Effector memory CD8-positive, alpha-beta T cell (primary cell): ENCODE measurements at places on chromosomes 7 and 10.

DNA sequence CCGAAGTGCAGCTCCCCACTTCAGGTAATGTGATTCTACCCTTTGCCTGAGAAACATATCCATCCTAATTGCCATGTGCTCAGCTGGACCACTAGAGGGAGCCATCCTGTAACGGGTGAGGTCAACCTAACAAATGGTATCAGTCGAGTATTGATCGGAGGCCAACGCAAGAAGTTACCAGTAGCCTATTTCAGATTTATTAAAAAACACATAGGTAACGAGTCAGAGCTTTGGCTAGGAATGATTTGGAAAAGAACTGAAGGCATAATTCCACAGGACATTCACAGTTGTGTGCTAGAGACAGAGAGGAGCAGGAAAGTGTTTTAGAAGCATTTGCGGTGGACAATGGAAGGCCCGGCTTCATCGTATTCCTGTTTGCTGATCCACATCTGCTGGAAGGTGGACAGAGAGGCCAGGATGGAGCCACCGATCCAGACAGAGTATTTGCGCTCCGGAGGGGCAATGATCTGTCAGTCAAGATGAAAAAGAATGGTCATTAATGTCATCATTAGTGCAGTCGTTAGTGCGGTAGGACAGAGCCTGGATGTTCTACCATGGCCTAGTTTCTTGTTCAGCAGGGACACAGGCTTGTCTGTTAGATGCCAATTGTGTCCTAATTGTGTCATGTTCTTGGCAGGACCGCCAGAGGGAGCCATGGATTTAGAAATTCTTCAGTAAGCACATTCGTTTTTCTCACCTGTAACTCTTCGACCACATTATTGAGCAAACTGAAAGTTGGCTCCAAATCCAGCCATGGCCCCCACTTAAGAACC is 17.5 kb downstream of the ACTA2 start:
- H3K27me3 ChIP-seq = no peaks in the 10 kb centered on the region
- H3K36me3 ChIP-seq = peaks cover 15% of the 10 kb centered on the region
- peak; percentile 66 for DNase-seq
- H3K27ac ChIP-seq = peak overlapping the region; percentile 72

DNA sequence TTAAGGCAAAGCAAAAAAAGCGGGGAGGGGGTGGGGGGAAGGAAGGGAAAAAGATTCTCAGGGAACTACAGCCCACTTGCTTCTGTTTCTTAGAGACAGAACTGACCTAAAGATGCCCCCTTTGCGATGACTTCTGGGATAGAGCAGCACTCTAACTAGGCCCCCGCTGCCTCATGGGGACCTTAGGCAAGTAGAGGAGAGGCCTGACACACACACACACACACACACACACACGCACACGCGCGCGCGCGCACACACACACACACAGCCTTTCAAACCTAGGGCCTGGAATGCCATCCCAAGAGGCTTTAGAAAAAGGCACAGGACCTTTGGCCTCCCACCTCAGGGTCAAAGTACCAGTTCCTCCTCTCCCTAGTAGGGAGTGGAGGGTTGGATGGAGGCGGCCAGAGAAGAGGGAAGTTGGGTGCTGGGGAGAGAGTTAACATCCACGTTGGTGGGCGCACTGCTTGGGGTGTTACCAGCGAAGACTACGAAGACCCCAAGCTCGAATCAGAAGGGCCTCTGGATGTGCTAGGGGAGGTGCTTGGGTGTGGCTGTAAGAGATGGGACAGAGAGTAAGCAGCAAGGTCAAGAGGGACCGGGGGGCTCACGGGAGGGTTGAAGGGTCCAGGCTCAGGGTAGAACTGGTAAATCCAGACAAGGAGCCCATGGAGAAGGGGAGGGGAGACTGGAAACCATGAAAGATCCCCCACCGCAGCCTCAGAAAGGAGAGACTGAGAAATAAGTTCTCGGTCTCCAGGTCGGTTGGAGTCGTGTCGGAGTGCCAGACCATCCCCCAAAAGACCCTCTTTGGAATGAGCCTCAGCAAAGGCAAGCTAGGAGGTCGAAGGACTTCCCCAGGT is 1.2 kb upstream of the COL1A2 start:
- H3K4me1 ChIP-seq = peaks cover 8% of the 10 kb centered on the region
- peaks cover 43% of the 10 kb centered on the region for H3K27me3 ChIP-seq
- H3K4me3 ChIP-seq = no peak overlapping the region
- H3K36me3 ChIP-seq = peaks cover 4% of the 10 kb centered on the region
- no peak for DNase-seq
- no peak overlapping the region for H3K27ac ChIP-seq

DNA sequence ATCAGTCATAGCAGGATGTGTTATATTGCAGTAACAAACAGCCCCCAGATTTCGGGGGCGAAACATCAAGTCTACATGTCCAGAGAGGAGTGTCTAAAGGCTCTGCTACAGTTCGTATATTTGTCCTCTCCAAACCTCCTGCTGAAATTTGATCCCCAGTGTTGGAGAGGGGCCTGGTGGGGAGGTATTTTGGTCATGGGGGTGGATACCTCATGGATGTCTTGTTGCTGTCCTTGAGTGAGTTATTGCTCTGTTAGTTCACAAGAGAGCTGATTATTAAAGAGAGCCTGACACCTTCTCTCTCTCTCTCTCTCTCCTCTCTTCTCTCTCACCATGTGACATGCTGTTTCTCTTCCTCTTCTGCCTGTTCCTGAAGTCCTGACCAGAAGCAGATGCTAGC is 343.7 kb downstream of the TCERG1L start:
- H3K36me3 ChIP-seq = no peaks in the 10 kb centered on the region
- no peak for DNase-seq
- no peaks in the 10 kb centered on the region for H3K4me1 ChIP-seq

DNA sequence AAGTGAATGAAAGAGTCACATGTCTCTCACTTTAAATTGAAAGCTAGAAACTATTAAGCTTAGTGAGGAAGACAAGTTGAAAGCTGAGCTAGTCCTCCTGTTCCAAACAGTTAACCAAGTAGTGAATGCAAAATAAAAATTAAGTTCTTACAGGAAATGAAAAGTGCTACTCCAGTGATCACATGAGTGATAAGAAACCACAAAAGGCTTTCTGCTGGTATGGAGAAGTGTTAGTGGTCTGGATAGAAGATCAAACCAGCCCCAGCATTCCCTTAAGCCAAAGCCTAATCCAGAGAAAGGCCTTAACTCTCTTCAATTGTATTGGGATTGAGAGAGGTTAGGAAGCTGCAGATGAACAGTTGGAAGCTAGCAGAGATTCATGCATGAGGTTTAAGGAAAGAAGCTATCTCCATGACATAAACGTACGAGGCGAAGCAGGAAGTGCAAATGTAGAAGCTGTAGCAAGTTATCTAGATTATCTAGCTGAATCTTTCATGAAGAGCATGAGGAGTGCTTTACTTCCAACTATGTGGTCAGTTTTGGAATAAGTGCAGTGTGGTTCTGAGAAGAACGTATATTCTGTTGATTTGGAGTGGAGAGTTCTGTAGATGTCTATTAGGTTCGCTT is 261.6 kb downstream of the MDFIC start:
- H3K36me3 ChIP-seq = no peaks in the 10 kb centered on the region
- peaks cover 18% of the 10 kb centered on the region for H3K4me1 ChIP-seq
- DNase-seq = no peak
- H3K4me3 ChIP-seq = peak overlapping the region; percentile 32

GRCh38 chr10:119336599-119336998 is 129.2 kb downstream of the GRK5 start:
- H3K4me1 ChIP-seq = peaks cover 20% of the 10 kb centered on the region
- peaks cover 6% of the 10 kb centered on the region for H3K36me3 ChIP-seq
- H3K4me3 ChIP-seq = no peak overlapping the region
- DNase-seq = no peak

DNA sequence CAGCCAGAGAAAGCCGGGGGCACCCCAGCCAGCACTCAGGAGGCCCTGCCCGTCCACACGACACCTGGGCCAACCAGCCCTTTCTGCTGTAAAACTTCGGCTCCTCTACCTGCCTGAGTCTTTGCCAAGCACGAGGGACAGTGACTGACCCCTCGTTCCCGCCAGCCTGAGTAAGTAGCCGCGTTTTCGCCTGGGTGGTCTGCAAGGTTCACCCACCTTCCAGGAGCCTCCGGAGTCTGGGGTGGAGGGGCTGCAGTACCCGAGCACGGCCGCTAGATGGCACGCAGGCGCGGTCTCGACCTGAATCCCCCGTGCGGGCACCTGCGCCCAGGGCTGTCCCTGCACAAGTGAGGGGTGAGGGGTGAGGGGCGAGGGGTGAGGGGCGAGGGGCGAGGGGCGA is 192.7 kb downstream of the PTPRN2 start:
- DNase-seq = peak; percentile 21
- no peak overlapping the region for H3K27ac ChIP-seq
- H3K4me3 ChIP-seq = no peak overlapping the region
- H3K4me1 ChIP-seq = no peaks in the 10 kb centered on the region
- no peaks in the 10 kb centered on the region for H3K36me3 ChIP-seq

DNA sequence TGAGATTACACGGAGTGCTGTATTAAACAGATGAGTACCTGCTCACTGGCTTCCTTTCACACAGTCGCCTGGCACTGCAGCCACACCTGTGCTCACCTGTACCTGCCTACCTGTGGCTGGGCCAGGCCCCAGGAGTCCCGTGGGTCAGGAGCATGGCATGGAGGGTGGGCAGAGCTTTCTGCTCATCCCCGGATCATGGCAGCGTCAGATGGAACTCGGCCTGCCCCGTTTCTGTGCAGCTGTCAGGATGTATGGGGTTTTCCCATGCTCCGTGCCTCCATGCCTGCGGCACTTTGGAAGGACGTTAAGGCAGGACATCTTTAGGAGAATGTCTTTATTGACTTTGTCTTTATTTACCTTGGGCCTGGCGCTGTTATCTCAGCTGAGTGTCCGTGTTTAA is 112.2 kb downstream of the MGMT start:
- H3K27me3 ChIP-seq = no peaks in the 10 kb centered on the region

GRCh38 chr7:28641752-28642545 is 229.6 kb downstream of the CREB5 start:
- peaks cover 11% of the 10 kb centered on the region for H3K27me3 ChIP-seq
- H3K4me1 ChIP-seq = no peaks in the 10 kb centered on the region
- no peak overlapping the region for H3K4me3 ChIP-seq
- no peaks in the 10 kb centered on the region for H3K36me3 ChIP-seq

- H3K27ac ChIP-seq = no peak overlapping the region
- DNase-seq = no peak
- H3K4me1 ChIP-seq = no peaks in the 10 kb centered on the region
- H3K27me3 ChIP-seq = peaks cover 23% of the 10 kb centered on the region
- no peak overlapping the region for H3K4me3 ChIP-seq
These were observed 29.8 kb upstream of the FGFR2 start for GRCh38 chr10:121627876-121628581.

DNA sequence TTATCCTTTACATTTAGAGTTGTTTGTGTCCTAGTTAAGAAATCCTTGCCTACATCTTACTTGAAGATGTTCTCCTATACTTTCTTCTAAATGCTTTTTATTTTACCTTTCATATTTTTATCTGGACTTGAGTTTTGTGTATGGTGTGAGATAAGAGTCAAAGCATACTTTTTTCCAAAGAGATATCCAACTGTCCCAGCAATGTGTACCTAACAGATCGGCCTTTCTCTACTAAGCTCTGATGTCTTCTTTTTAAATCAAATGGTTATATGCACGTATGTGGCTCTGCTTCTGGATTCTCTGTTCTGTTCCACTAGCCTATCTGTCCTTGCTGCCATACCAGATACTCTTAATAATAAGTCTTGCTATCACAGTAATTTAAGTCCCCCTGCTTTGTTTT is 7.2 kb downstream of the IKZF5 start:
- peaks cover 25% of the 10 kb centered on the region for H3K36me3 ChIP-seq
- peak overlapping the region; percentile 89 for H3K27ac ChIP-seq
- peaks cover 47% of the 10 kb centered on the region for H3K4me1 ChIP-seq
- peak overlapping the region; percentile 12 for H3K4me3 ChIP-seq
- H3K27me3 ChIP-seq = no peaks in the 10 kb centered on the region
- DNase-seq = no peak

DNA sequence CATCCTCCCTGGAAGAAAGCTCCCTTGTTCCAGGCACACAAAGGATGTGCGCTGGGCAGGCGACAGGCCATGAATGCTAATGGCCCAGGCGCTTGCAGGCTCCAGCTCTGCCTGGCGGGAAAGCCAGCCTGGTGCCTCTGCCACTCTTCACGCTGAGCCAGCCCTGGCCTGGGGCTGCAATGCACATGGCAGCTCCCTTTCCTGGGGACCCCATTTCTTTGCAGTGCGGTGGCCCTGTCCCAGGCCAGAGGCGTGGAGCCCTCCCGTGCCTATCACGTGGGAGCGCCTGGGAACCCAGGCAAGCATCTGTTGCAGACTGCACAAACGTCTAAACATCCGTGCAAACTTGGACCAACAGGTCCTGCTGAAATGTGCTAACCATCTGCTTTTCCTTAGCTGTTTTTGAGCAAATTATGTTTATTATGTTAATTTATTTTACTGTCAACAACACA is 152.1 kb upstream of the LYZL2 start:
- H3K4me1 ChIP-seq = peaks cover 20% of the 10 kb centered on the region
- DNase-seq = no peak
- no peak overlapping the region for H3K27ac ChIP-seq
- H3K36me3 ChIP-seq = peaks cover 7% of the 10 kb centered on the region

GRCh38 chr10:6711408-6711841 is 131.3 kb upstream of the PRKCQ start:
- H3K27me3 ChIP-seq = peaks cover 46% of the 10 kb centered on the region
- H3K4me1 ChIP-seq = peaks cover 5% of the 10 kb centered on the region
- no peak overlapping the region for H3K27ac ChIP-seq
- H3K4me3 ChIP-seq = no peak overlapping the region

- no peaks in the 10 kb centered on the region for H3K27me3 ChIP-seq
- peaks cover 8% of the 10 kb centered on the region for H3K4me1 ChIP-seq
- H3K36me3 ChIP-seq = no peaks in the 10 kb centered on the region
- H3K4me3 ChIP-seq = peak overlapping the region; percentile 55
- no peak for DNase-seq
- no peak overlapping the region for H3K27ac ChIP-seq
These were observed 135.4 kb upstream of the MDFIC start for GRCh38 chr7:114786455-114786854.

DNA sequence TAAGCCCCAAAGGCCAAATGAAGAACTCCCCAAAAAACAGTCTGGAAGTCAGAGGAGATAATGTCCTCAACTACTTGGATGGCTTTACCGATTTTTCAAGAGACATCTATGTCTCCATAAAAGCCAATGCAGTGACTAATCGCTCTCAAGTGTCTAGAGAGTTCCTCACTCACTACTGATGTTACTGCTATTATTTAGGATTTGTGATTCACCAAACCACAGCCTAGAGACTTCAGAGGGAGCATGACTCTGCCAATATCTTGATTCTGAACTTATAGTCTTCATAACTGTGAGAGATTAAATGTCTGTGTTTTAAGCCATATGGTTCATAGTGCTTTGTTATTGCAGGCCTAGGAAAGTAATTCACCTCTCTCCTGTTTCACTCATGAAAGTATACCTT is 160.2 kb downstream of the IPMK start:
- no peak for DNase-seq
- no peak overlapping the region for H3K27ac ChIP-seq

GRCh38 chr10:45239642-45240041 is 75.8 kb downstream of the OR13A1 start:
- H3K27me3 ChIP-seq = peaks cover 7% of the 10 kb centered on the region
- no peaks in the 10 kb centered on the region for H3K36me3 ChIP-seq

GRCh38 chr7:134660961-134661376 is 14.3 kb downstream of the BPGM start:
- no peak for DNase-seq
- peaks cover 23% of the 10 kb centered on the region for H3K4me1 ChIP-seq
- H3K4me3 ChIP-seq = no peak overlapping the region
- no peaks in the 10 kb centered on the region for H3K27me3 ChIP-seq
- H3K36me3 ChIP-seq = peaks cover 20% of the 10 kb centered on the region
